Sciatic nerve (tissue), 2 donors: ENCODE measurements at places on chromosomes 2 and 18. TPM values are rescaled to one million over a fixed set of nuclear protein-coding genes. Genes with fewer than 3 reads are reported as not detected.

Gene TLX2
- total RNA-seq = not detected

Gene BBS5
- total RNA-seq = 13.5 TPM

Gene BCL11A
- 1.6 TPM for total RNA-seq

Gene IL18RAP
- 3.0 TPM for total RNA-seq

- DNase-seq = peak; percentile 63
These were observed 26.5 kb upstream of the INO80C start for GRCh38 chr18:35524226-35524625.
